ENCODE measurements at places on chromosomes 13 and 19.
A peak's percentile ranks its signal among the peaks of the same experiment; 100 is the strongest.

DNA sequence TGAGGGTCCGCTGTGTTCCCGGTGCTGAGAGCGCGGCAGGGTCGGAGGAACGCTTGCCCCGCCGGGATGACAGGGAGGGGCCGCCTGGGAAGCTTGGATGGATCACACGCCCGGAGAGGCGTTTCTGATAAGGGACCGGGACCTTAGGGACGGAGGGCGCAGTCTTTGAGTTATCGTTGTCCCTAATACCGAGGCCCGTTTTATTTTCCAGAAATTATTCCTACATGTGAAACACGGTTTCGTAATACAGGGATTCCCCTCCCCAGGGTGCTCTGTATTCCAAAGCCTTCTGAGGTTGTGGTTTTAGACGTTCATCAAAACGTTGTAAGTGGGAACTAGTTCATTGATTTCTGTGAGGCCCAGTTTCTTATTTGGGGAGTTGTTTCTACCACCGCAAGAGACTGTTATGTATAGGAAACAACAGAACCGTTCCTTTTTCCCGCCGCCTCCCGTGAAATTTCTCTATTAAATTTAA is 752 bp downstream of the PDCD5 start:
- peak; percentile 49 for DNase-seq

DNA sequence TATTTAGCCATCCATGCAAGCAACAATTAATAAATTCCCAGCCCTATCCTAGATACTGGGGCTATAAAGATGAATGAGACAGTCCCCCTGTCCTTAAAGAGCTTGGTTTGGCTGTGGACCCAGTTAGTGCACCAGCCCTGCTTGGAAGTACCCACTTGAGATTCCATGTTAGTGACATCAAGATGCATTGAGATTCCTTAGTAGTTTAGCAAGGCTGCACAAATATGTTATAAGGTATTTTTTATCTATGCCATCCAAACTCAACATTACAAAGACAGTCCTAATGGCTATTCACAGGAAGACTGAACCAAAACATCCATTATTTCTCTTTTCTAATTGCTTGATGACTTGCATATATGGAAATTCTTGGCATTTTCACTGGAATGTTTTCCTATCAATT is 48.8 kb upstream of the RAP2A start:
- no peak for DNase-seq

DNA sequence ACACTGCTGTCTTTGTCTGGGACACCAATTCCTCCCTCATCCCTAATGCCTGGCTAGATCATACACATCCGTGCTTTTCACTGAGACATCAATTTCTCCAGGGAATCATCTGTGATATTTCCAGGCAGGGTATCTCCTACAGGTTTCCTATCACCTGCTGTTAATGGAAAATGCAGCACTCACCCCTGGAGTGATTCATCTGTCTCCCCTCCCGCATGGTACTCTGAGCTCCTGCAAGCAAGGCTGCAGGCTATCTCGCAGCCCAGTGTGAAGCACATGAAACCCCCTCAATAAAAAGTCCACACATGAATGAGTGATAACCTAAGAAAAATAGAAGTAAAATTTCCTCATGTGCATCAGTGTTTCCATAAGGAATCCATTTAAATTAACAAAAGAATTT is 38.5 kb downstream of the SERTM1 start:
- no peak for DNase-seq

DNA sequence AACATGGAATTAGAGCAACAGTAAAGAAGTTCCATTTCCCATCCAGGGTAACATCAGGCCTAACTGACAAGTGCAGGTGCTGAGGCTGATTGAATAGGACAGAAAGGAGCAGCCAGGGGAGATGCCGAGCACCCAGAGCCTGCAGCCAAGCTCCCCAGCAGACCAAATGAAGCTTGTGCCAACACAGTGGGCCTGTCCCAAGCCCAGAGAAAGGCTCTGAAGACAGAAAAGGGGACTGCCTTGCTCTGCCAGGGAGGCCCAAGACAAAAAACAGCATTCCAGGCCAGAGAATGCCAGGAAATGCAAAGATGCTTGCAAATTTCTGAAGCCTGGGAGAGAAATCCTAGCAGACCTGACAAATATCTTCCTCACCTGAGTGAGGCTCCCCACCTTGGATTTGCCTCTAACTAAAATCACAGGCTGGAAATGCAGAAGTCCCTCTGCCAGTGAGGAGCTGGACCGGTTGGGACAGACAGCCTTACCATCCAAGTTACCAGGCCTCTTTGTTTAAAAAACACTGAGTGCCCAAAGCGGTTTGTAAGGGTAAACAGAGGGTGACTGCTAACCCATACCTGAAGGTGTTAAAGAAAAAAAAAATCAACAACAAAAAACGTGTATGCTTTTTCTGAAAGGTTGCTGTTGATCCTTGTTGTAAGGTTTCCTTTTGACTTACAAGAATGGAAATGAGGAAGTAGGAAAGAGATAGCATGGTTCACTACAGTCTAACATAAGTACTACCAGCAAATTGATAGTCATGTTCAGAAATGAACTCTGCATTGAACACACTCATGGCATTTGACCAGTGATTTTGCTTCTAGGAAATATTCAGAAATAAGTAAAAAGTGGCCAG is 11.8 kb upstream of the HMGB1 start:
- DNase-seq, result no peak
